ENCODE measurements at places on chromosomes 7 and 10.

- DNase-seq, result no peak
Measured at GRCh38 chr10:69446650-69447151, 4.6 kb upstream of the TSPAN15 start.

DNA sequence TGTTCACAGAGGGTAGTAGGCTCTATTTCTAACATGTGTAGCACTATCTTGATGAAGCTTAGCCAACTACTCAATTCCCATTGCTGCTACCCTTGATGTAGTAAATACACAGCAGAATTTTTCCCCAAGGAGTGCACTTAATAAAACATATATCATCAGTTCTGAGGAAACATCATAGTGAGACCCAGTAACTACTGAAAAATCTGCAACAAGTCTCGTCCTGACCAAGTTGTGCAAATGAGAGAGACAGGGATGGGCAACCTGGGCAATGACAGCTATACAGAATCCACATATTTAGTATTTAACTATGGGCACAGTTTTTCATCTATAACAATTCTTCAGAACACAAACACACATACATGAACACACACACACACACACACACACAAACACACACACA, 1073.8 kb upstream of the SORCS1 start:
- DNase-seq, result no peak

DNA sequence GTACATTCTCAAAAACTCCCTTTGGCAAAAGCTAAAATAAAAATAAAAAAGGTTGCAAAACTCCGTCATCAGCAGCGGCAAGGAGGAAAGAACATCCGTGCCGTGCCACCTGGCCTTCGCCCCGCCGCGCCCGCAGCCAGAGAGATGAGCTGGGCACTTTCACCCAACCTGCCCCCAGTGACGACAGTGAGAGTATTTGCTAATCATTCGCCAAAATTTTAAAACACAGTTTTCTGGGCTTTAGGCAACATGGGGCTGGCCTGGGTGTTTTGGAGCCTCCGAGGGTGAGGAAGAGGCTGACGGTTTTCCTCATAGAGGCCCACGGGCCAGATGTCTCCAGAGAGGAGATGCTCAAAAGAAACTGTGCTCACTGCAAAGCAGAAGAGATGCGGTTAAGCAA, 128.2 kb downstream of the PRKAG2 start:
- no peak for DNase-seq

DNA sequence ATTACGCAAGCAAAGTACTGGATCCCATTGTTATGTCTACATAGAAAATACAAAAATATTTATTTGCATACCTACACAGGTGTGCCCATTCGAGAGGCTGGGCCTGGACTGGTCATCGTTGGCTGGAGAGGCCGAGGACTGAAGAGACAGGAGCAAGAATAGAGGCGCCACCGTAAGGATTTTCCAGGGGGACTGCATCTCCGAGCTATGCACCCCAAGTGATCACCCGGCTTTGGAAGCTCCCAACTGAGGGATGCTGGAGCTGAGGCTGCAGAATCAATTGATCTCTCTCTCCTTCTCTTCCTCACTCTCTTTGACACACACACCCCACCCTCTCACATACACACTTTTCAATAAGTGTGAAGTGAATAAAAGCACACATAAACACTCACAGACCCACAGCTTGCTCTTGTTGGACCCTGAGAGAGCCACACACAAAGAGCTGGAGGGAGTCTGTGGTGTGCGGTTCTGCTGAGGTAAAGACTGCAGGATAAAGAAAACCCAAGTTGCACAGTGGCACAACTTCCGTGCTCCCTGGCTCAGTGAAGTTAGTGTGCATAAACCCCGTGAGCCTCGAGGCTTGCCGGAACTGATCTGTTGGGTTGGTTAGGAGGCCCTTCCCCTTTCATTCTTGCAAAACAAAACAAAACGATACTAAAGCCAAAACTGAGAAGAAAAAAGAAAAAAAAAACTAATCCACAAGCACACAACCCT, at the start of gene AOAH:
Gene AOAH, minus strand, starts transcription at position 544 of the 714 bp plus-strand sequence. Its CDS starts 346 bp downstream, at position 198.
- DNase-seq, result peak; percentile 81

DNA sequence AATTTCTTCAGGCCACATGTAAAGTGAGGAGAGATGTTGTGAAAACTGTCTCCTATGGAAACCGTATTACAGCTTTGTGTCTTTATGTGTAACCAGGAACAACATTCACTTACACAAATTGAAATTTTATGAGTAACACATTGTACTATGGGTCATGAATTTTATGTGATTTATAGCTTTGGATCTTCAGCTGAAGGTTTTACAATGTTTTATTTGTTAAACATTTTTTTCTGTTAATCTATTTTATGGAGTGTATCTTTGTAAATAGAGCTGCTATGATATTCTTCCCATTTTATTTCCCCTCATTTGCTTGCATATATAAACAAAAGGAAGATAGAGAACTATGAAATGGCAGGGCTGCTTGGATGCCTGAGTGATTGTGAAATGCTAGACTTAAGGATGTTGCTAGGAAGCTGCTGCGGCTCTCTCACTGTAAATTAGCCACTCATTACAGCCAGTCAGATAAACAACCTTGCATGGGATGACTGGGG, 104.5 kb upstream of the PCLO start:
- no peak for DNase-seq

- DNase-seq, result peak; percentile 54
Measured at GRCh38 chr10:13099144-13099665, 758 bp upstream of the OPTN start.
